ENCODE measurements at places on chromosomes 6 and 20. TPM values are rescaled to one million over a fixed set of nuclear protein-coding genes. Genes with fewer than 3 reads are reported as not detected.
A peak's percentile ranks its signal among the peaks of the same experiment; 100 is the strongest.

DNA sequence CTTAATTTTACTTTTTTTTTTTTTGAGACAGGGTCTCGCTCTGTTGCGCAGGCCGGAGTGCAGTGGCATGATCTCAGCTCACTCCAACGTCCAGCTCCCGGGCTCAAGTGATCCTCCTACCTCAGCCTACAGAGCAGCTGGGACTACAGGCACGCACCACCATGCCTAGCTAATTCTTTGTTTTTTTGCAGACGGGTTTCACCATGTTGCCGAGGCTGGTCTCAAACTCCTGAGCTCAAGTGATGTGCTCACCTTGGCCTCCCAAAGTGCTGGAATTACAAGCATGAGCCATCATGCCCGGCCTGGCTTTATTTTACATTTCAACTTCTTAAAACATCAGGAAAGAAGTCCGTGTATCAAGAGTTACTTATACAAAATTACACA lies 5.7 kb downstream of the OSER1 start:
- DNase-seq = no peak

- no peak for DNase-seq
These were observed 13.6 kb downstream of the HEBP2 start for GRCh38 chr6:138417493-138418117.

- DNase-seq = no peak
These were observed 61.8 kb downstream of the RPP40 start for GRCh38 chr6:4941782-4942672.

DNA sequence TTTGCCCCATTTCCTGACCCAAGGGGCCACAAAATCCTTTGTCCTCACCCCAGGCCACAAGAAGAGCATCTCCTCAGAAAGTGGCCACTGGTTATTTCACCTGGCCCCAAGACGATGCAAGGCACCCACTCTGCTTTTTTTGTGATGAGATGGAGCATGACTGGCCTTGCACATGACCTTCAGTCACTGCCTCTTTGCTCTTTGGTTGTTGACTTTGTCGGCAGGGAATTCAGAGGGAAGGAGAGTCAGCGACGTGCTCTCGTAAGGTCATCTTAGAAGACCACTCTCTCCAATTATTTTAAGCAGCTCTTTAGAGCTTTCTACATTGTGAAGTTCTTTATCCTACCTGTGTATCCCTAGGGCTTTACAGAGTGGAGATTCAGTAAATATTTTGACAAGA lies 306.7 kb downstream of the PLCB1 start:
- no peak for DNase-seq

- peak; percentile 25 for DNase-seq
These were observed 278.3 kb upstream of the PLCB4 start for GRCh38 chr20:8790442-8791074.

DNA sequence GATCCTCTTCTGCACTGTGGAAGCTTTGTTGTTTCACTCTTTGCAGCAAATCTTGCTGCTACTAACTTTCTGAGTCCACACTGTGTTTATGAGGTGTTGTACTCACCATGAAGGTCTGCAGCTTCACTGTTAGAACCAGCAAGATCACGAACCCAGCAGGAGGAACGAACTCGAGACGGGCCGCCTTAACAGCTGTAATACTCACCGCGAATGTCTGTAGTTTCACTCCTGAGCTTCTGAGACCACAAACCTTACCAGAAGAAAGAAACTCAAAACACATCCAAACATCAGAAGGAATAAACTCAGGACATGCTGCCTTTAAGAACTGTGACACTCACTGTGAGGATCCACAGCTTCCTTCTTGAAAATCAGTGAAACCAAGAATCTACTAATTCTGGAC lies 48.1 kb upstream of the MBOAT1 start:
- no peak for DNase-seq

DNA sequence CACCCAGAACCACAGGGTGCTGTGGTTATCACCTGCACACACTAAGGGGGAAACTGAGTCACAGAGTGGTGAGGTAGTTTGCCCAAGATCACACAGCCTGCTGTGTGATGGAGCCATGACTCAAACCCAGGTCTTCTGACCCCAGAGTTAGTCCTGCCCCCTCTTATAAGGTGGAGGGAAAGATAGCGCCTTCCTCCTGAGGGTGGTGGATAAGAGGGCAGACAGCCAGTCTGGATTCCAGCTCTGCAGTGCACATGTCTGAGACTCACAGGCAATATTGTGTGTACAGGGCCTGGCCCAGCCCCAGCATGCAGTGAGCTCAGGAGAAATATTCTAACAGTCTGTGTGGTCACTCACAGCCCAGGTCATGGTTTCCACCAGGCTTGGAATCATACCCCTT lies 393.7 kb downstream of the CDH4 start:
- no peak for DNase-seq

DNA sequence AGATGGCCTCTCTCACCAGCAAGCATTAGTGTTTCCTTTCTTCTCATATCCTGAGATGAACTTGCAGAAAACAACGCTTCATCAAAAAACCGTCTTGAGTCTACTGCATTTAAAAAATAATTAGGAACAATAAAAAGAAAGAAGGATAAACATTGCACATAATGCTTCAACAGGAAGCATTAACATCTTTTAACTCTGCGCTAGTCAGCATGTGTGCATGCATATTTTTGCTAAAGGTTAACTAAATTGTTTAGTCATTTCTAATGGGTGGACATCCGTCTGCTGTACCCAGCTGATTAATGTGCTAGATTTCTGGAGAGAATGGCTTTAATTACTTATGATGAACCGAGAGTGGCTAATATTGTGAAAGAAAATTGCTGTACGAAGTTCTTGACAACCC lies 349.3 kb downstream of the SOX4 start:
- DNase-seq = no peak

DNA sequence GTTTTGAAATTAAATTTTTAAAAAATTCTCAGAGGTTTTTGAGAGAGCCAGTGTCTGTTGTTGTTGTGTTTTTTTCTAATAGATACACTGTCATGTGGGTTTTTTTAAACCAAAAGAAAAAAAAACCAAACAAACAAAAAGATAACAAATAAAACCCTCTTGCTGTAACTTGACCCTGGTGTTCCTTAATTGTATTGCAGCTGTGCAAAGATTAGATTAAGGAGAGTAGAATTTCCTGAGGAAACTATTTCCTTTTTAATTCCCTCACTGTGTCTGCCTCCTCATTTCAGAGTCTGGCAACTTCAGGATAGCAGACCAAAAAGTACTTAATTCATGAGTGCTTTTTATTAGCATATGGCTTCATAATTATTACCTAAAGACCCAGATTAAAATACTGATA lies 281.9 kb downstream of the EPM2A start:
- no peak for DNase-seq

GRCh38 chr20:667351-668034 lies 8.1 kb downstream of the SCRT2 start:
- peak; percentile 63 for DNase-seq

The TMC2 gene
- total RNA-seq = 1.5 TPM

The OR12D3 gene
- total RNA-seq = not detected

The CGAS gene
- total RNA-seq = 1.5 TPM

The TEAD3 gene
- total RNA-seq = 2.7 TPM

The FOXS1 gene
- 0.62 TPM for total RNA-seq

The C6orf52 gene
- total RNA-seq = 2.1 TPM

Data from dorsolateral prefrontal cortex (tissue), 122 donors.